Inflammatory macrophage treated with lipopolysaccharide for 4 hours (primary cell): ENCODE measurements at places on chromosomes 11 and 22.
A peak's percentile ranks its signal among the peaks of the same experiment; 100 is the strongest.

DNA sequence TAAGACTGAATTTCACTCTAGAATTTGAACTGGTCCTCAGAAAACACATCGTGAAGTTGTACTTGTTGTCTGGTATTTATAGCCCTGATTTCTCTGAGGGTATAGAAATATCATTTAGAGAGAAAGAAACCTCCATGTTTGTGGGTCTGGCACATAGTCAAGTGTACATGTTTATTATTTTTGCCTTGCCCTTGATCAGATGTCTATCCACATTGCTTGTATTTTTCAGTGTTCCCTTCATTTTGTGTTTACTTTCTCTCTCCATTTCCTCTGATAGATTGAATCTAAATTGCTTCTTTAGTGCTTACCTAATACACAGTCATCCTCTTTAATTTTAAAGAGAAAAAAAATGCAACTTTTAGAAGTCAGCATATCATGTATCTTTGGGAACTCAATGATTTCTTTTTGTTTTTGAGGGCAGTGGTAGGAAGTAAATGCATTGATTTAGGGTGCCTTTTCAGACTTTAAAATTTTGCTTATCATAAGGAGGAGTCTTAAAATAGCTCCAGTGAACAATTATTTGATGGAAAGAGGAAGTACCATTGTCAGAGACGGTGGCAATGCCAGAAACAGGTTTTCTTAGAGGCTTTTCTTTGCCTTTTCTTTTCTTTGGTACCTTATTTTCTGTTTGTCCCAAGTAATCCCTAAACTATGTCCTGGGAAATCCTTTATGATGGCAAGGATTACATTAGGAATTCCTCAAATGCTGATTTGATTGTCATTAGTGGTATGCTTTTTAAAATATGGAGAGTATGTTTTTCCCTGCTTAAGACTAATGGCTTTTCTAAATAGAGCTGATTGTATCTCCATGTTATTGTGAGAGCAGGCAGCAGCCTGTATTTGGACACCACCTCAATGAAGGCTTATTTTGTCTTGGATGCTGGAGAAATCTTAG lies 29.8 kb upstream of the TECTA start:
- DNase-seq, result no peak

- DNase-seq, result no peak
Observed at GRCh38 chr11:111693224-111693937, 72.8 kb downstream of the PPP2R1B start.

GRCh38 chr22:31550871-31551370 lies 54.6 kb downstream of the SFI1 start:
- no peak for DNase-seq

DNA sequence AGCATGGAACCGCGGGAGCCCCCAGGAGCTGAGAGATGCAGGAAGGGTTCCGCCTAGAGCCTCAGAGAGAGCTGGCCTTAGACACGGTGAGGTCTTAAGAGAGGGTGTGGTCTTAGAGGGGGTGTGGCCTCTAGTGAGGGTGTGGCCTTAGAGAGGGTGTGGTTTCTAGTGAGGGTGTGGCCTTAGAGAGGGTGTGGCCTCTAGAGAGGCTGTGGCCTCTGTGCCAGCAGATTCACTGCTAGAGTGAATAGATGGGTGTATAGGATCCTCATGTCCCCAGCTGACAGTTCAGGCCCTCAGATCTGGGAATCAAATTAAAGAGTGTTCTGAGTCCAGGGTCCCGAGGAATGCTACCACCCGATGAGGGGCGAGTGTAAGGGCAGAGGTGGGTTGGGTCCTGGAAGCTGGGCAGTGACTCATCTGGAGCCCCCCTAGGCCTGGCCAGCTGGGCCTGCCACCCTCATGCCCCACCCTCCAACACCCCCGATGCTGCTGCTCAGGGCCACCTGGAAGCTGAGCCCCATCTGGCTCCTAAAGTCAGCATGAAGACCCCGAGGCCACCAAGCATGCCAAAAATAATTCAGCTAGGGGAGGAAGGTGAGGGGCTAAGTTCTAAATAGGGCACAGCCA lies 49.5 kb downstream of the IGF2 start:
- DNase-seq, result peak; percentile 64

- DNase-seq, result peak; percentile 33
Observed at GRCh38 chr11:116835042-116835772, 2.2 kb downstream of the APOA1 start.
